ENCODE measurements at places on chromosomes 4 and X.

GRCh38 chr4:155887045-155887444, 16.5 kb upstream of the TDO2 start:
- no peak for DNase-seq

DNA sequence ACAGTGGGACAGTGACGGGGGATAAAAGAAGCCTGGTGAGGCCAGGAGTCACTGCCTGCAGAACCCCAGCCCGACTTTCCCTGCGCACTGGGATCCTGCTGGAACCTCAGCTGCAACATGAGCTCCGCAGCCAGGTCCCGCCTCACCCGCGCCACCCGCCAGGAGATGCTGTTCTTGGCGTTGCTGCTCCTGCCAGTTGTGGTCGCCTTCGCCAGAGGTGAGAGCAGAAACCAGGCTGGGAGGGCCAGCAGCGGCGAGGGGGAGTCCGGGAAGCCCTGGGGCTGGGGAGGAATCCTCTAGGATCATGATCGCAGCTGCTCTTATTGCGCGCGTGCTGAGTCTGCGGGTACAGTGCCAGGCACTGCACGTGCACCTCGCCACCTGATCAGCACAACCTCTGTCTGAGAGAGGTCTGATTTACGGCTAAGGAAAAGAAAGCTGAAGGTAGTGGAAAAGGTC, at the start of gene PF4V1:
PF4V1 (plus strand) TSS at position 51 of the 459 bp plus-strand sequence; CDS start at position 118, 67 bp downstream.
- no peak for DNase-seq

- DNase-seq, result no peak
These were observed 6.9 kb upstream of the ARX start for GRCh38 chrX:25022499-25023325.

DNA sequence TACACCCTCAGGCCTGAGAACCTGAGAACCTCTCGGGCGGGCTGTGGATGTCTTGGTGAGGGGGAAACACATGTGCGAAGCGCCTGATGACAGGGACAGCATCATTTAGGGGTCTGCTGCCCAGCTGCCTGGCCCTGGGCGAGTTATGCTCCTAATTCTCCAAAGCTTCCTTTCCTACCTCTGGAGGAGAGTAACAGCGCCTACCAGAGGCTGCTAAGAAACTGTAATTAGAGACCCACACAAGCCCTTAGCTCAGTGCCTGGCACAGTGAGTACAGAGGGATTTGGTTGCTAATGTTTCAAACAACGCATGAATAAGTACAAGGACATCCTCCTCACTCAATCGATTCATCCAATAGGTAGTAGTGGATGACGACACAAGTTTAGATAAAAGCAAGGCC, 40.4 kb downstream of the BCOR start:
- DNase-seq, result no peak

Measured in fibroblast of skin of back (primary cell).